ENCODE measurements at places on chromosomes 11 and 22. TPM values are rescaled to one million over a fixed set of nuclear protein-coding genes. Genes with fewer than 3 reads are reported as not detected.

- DNase-seq: no peak
Measured at GRCh38 chr22:17237038-17237668, 17.9 kb upstream of the ADA2 start.

GRCh38 chr11:64745189-64745520 lies 1.2 kb upstream of the RASGRP2 start:
- DNase-seq: peak; percentile 55

DNA sequence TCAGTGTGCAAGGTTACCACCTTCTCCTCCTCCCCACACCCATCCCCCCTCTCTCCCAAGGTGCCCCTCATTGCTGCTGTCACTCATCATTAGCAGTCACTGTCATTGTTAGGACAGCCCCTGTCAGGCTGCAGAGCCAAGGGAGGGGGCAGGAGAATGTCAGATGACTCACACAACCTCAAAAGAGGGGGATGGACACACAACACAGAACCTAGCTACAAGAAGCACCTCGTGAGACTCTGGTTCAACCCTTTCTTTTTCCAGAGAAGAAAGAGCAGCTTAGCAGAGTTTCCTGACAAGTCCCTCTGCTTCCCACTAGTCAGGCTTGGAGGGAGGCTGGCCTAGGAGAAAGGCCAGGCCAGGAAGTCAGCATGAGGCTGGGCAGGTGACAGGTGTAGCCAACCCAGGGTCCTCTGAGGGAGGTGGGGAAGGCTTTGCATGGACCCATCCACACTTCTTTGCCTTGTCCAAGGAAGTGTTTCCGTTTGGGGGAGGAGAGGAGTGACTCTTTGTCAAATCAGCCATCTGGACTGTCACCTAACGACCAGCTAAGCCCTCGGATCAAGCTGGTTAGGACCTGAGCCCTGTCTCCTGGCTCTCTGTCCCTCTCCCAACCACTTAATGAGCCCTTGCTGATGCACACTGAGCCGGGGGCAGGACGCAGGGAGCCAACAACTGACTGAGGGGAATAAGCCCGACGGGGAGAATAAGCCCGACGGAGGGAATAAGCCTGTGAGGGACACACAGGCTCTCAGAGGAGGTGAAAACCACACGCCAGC lies 18.3 kb downstream of the ADORA2A start:
- no peak for DNase-seq

DNA sequence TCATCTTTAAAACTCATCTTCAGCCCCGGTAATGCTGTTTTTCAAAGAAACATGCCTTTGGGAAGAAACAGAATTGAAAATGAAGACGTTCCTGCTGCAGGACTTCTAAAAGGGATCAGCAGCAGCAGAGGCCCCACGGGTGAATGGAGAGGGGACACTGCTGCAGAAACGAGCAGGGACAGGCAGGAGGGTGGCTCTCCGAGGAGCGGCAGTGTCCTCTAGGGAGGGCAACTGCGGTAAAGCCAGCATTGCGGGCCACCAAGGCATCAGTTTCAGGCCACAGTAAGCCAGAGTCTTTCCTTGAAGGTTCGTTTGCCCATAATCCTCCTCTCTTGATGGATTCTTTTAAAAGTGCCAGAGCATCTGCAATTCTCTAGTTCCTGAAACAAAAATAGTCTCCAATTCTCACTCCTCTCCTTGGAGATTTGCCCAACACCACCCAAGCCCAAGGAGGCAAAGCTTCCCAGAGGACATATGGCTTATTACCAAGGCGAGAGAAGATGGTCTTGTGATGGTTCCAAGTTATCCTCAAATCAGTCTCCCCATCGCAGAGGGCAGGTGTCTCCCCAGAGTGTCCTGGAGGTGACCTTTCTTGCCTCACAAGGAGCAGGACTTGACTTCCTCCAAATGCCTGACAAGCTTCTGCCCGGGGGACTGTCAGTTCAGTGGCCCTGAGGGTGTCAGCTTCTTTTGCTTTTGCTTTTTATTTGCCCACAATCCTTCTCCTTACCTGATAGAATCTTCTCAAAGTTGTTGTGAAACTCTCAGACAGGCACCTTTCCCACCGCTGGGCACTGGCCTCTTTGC lies 341.1 kb upstream of the B3GAT1 start:
- DNase-seq: no peak

KRTAP5-7 gene
- total RNA-seq: not detected

ARRB1 gene
- 11.1 TPM for total RNA-seq

DNA sequence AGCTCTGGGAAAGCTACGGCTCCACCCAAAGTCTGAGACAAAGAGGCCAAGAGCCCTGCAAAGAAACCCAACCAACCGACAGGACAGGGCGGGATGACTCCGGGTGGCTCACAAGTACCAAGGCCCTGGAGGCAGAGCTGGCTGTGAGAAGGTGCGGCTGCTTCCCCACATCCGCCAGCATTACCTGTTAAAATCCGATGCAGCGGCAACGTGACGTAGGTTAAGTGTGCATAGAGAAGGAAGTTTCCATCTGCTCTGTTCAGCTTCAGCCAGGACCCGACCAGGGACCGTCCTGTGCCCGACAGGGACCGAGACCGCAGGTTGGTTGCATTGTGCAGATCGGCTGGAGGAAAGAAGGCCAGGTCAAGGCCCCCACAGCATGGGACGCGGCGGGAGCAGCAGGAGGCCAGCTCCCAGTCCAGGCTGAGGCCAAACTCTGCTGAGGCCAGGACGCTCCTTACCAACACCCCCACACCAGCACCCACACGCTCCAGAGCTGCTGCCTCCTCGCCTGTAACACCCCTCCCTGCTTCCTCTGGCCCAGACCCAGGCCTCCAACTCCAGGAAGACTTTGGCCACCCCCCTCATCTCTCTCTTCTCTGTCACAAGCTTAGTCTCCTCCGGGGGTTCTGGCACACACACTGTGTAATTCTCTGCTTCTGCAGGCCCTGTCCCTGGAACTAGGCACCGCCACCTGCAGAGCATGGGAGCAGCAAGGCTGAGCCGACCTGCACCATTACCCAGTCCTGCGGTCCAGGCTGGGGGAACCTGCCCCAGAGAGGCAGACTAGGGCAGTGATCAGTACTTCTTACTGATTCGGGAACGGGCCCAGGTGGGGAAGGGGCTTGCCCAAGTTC lies 34.1 kb downstream of the NUP50 start:
- DNase-seq: no peak

SMIM38 gene
- 0.24 TPM for total RNA-seq

DNA sequence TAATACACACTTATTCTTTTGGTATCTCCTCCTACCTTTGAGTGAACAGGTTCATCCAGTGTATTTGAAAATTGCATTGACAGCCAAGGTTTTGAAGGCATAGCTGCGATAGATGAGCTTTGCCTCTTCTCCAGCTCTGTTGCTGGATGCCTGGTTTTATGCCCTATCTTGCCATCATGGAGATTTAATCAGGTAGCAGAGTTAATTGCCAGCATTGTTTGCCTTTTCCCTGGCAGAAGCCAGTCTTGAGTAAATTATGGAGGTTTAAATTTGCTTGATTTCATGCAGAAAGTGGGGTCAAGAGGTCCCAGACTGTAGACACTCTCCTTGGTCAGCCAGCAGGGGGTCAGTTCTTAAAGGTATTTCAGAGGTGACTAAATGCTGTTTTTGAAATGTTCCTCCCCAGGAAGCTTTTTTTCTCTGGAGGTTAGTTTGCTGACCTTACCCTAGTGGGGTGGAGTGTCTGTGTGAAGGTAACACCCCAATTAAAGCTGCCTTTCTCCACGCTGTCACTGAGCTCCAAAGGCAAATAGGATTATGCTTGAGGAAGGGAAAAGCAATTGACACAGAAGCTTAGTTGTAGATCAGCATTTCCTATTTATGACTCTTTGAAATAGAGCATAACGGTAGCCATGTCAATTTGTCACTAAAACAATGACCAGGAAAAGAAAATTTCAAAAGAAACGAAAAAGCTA lies 96.0 kb downstream of the EXT2 start:
- DNase-seq: no peak

YPEL4 gene
- total RNA-seq: 0.94 TPM

DNA sequence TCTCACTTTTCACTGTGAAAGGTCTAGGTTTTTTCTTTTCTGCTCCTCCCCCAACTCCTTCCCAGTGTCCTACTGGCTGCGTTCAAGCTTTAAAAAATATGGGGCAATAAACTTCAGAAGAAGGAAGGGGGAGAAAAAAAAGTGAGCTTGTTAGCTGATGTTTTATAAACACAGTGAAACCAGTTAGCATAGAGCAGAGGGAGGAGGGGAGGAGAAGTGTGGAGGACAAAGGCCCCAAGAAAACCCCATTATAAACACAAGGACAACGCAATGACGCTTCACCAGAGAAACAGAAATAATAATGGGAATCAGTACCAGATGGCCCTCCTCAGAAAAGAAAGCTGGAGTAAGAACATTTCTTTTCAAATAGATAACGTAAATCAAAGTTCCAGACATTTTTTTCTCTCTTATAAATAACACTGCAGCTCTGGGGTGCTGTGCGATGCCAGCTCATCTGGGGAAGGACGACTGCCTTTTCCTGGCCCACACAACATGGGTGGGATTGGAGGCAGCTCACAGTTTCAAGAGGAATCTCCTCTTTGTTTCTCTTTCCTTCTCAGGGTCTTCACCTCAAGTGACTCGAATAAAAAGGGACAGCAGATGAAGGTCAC lies 235.4 kb upstream of the NARS2 start:
- DNase-seq: no peak

RTN4RL2 gene
- 0.42 TPM for total RNA-seq

- DNase-seq: no peak
Measured at GRCh38 chr11:64060861-64061444, 25.2 kb downstream of the FLRT1 start.

DNA sequence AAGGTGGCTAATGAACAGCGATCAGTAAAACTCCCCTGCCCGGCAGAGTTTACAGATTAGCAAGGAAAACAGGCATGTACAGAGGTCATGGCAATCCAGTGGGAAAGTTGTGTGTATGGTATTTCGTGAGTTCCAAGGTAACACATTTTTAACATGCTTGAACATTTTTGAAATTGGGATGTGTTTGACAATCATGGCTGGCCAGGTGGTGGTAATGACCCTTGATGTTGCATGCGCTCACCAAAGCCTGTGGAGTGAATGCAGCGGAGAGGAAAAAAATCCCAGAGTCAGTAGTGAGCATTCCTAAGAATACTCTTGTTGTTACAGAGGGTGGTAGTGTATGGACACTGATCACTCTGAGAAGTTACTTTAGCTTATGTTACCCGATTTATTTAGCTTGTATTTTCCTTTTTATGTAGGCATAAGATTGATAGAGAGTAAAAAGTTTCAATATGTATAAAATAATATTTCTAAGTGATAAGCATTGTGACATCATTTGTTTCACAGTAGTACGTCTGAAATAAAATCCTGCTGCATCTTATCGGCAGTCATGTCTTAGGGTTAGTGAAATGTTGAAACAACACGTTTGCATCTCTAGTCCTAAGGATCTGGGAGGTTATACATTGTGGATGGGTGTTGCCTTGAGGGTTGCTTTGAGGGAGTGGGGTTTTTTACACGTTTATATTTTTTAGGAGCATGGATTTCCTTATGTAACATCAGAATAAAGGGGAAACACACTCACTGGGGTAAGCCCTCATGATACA lies 8.7 kb downstream of the TEAD1 start:
- DNase-seq: no peak

DNA sequence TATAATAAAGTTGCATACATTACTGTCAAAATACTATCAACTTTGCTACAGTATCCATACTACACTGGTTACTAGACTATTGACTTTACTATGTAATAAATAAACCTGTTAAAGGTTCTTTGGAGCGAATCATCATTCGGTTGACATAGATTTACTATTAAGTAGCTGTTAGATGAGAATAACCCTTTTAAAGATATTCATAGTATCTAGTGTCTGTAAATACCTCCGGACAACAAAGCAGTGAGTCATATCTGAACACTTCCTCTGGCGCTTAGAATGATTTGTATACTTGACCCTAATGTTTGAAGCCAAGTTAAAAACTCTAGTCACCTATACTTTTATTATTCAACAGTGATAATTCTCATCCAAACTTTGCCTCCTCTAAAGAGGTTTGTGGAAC lies 84.7 kb downstream of the MSANTD4 start:
- DNase-seq: no peak

C11orf91 gene
- not detected for total RNA-seq

- DNase-seq: no peak
Measured at GRCh38 chr11:70694371-70694770, 296.0 kb downstream of the CTTN start.

DNA sequence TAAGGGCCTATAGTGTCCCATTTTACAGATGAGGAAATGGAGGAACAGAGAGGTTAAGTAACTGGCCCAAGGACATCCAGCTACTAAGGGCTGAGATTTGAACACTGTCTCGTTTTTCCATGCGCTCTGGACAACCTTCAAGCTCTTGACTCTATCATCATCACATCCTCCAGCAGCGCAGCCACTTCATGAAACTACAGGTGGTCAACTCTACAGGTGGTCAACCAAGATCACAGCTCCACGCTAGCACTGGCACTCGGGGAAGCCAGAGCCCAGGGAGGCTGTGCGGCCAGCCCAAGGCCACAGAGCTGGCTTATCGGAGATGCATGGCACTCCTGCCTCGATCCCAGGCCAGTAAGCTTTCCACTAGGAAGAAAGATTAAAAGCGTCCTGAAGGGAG lies 40.0 kb downstream of the PHF21B start:
- DNase-seq: no peak

DNA sequence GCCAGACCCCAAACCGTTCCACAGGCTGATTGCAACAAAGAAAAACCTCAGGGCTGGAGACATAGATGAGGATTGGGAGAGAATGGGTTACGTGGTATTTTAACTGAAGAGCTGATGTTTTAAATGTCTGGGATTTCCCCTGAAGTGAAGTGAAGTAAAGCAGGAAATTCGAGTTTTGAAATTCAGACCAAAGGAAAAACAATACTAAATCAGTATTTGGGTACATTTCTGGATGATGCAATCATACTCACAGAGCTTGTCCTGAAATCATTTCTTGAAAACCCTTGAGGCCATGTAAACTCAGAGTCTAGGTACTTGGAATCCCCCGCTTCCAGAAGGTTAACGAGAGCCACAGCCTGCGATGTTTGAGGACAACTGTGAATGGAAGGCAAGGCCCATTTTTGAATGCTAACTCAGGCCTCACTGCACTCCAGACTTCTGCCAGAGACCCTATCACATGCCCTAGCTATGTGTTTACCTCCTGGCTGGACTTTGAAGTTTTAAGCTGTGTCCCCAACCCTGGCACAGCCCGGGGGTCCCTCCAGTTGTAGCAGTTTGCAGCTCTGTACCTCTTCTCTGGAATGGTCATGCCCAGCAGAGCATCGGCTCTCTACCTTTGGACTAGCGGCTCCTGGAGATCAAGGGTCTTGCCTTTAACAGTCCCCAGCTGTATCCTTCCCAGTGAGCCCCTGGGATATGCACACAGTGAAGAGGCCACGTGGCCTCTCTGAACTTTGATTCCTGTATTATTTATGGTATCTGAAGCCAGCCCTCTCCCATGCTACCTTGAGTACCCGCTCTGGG lies 5.4 kb upstream of the FTH1 start:
- DNase-seq: no peak

ST14 gene
- 13.7 TPM for total RNA-seq

- DNase-seq: no peak
Measured at GRCh38 chr11:115303929-115304531, 200.2 kb downstream of the CADM1 start.

GRM5 gene
- total RNA-seq: 0.05 TPM

SNX32 gene
- total RNA-seq: 0.38 TPM

OR52A1 gene
- not detected for total RNA-seq

All from thymus (tissue), 14 donors.